ENCODE measurements at places on chromosomes 3 and 15.
A peak's percentile ranks its signal among the peaks of the same experiment; 100 is the strongest.

- DNase-seq: no peak
Measured at GRCh38 chr3:159178209-159178897, 376.5 kb downstream of the MFSD1 start.

DNA sequence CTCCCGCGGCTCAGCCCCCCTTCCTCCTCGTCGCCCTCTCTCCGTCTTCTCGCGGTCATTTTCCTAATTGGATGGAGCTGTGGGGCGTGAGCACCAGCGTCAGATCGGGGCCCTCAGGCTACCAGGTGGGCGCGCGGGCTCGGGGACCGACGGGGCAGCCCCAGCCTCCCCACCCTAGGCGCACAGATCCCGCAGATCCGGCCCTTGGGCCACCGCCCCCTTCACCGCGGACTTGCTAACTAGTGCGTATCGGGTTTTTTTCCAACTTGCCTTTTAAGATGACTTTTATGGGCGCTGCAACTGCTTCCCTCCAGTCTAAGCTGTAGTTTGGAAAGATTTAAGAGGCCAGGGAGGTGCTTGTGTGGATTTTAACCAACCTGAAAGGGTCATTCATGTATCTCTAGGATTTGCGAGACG, 1.3 kb downstream of the ZNF710 start:
- DNase-seq: peak; percentile 30

GRCh38 chr3:108017587-108017986, 73.2 kb downstream of the CD47 start:
- DNase-seq: no peak

DNA sequence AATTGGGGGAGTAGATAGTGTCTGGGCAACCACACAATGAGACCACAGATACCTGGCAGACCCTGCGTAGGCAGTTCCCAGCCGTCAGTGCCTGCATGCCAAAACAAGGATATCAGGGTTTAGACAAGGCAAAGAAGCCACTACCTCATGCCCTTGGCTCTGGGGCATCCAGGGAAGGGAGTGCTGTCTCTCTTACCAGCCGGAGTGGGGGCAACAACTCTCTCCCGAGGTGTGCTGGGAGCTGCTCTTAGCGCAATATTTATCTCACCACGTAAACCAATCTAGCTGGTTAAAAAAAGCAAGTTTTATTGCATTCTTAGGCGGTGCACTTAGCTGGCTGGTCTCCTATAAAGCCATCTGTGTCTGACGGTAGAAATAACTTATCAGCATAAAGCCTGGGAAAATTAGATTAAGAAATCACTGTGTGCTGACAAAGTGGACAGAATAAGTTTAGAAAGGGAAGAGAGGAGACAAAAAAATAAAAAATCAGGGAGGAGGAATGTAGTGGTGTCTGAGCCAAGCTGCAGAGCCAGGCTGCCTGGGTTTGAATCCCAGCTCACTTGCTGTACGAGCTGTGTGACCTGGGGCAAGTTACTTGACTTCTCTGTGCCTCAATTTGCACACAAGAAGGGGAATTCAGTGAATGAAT, 273.2 kb downstream of the PDZRN3 start:
- DNase-seq: no peak

DNA sequence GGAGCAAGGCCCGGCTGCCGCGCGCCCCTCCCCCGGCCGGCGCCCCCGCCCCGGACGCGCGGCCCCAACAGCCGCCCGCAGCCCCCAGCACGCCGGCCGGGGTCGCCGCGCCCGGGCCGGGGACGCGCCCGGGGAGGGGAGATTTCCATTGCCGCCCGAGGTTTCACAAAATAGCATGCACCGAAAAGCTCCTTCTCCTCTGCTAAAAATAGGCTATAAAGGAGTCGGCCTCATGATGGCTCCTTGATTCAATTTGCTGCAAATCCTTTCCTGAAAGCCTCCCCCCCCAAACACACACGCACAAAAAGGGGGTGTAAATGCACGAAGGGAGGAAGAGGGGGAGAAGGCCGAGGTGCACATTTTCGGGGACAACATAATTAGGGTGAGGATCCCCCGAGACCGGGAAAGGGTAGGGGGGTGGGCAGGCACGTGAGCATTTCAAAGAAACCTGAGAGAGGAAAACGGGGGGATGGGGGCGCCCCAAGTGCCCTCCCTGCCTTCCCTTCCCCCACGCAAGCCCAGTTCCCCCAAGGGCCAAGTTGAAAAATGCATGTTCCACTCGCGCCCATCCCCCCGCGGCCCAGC, 734 bp downstream of the TBL1XR1 start:
- DNase-seq: peak; percentile 51

DNA sequence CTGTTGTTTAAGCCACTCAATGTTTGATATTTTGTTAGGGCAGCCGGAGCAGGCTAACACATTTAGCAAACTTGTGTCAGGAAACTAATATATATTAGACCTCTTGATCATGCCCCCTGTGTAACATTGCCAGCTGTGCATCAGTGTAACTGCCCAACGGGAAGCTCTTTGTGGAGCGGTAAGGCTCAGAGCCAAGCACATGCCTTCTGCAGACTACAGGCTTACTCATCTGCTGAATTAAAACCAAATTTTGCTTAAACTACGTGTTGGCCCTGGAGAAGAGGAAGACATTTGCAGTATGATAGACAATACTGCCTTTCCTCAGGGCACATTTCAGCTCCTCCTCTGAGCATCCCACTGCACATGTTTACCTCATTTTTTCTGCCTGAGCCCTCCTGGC, 50.5 kb upstream of the KCNMB2 start:
- DNase-seq: no peak

GRCh38 chr3:156488767-156489166, 66.2 kb downstream of the SSR3 start:
- peak; percentile 31 for DNase-seq

DNA sequence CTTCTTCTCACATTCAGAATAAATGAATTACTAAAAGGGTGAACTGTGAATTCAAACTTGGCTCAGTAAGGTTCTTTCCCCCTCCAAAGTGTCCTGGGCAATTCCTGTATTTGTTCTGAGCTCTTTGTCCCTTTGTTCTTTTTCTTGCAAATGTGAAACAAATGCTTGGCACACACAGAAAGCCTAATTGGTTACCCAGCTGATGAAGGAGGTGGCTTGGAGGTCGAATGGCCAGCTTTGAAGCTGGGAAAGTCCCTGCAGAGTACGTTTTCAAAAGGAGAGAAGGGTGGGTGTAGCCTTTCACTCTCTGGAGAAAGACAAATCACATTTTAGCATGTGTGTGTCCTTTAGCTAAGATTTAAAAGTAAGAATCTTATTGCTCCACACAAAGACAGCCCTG, 154.4 kb downstream of the PEX5L start:
- DNase-seq: no peak

Measured in fibroblast of pulmonary artery (primary cell).